ENCODE measurements at places on chromosomes 6 and 20.

DNA sequence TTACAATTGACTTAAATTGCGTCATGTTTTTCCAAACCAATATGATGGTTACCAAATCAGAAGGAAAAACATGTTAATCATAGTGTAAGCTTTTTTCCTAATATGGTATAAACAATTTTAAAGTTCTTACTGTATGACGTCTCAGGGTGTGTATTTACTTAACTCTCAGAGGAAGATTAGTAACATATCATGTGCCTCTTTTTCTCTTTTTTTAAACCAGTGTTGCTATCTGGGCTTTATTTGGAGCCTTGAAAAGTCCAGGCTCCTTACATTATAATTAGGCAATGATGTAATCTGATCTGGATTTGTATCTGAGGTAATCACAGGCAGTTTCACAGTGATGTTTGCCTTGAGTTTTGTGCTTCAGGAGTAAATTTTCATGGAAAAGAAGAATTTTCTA, 20.4 kb upstream of the RAB23 start:
- DNase-seq = no peak

DNA sequence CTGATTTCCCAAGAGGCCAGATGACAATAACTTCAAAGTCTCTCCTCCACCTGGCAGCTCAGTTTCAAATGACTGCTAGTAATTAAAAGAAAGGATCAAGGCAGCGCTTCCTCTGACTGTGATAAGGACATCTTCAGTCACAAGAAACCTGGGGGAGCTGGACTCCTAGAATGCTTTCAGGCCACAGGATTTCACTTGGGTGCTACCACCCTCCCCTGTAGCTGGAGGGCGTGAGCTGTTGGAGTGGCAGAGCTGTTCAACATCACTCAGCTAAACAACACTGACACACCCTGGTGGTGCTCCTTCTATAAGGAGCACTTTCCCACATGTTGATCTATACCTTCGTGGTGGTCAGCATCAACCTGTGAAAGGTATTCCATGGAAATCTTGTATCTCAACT, 2.2 kb upstream of the CNR1 start:
- DNase-seq = no peak

- DNase-seq = no peak
These were observed 6.6 kb upstream of the HEBP2 start for GRCh38 chr6:138397128-138398122.

DNA sequence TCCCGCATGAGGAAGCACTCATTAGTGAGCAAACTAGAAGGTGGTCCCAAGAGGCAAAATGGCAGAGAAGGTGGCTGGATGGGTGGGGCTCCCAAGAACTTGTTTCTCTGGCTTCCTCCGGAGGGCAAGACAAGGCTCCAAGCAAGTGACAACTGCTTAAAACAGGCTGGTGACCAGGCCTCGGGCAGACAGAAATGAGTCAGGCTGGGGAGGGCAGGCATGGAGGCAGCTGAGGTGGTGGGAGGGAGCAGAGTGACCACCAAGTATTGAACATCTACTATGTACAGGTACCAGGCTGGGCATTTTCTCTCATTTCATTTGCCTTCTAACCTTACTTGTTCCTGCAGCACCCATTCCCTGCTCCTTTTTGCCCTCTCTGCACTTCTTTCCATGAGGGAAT, 33.4 kb downstream of the TNXB start:
- no peak for DNase-seq

- DNase-seq = no peak
These were observed 163.2 kb upstream of the UST start for GRCh38 chr6:148583631-148584030.

GRCh38 chr20:42197599-42197998, 579.4 kb upstream of the CHD6 start:
- no peak for DNase-seq

GRCh38 chr6:15804164-15805154, 141.6 kb upstream of the DTNBP1 start:
- DNase-seq = no peak

DNA sequence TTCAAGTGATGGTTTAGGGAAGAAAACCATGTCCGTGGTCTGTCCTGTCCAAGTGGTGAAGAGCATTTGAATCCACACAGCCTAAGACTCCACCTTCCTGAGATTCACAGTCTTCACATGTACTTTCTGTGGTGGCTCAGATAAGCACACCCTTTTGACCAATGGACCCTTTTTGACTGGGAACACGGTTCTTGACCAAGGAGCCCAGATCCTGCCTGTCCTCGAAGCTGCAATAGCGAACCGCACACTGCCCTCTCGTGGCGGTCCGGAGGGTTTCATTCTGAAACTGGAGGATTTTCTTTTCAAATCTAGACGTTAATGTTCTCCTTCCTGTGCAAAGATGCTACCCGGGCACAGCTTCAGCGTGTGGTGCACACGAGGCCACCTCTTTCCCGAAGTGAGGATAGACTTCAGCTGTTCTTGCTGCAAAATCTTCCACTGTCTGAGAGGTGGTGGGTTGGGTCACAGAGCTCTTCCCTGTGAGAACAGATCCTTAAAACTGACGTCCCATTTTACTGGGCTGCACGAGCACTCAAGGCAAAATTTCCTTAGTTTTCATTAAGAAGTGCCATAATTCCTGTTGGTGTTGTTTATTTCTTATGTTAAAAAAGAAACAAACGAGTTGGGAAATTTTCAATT, 90.5 kb downstream of the SYNJ2 start:
- peak; percentile 55 for DNase-seq

- DNase-seq = no peak
These were observed 129.5 kb downstream of the NFATC2 start for GRCh38 chr20:51412951-51413481.

DNA sequence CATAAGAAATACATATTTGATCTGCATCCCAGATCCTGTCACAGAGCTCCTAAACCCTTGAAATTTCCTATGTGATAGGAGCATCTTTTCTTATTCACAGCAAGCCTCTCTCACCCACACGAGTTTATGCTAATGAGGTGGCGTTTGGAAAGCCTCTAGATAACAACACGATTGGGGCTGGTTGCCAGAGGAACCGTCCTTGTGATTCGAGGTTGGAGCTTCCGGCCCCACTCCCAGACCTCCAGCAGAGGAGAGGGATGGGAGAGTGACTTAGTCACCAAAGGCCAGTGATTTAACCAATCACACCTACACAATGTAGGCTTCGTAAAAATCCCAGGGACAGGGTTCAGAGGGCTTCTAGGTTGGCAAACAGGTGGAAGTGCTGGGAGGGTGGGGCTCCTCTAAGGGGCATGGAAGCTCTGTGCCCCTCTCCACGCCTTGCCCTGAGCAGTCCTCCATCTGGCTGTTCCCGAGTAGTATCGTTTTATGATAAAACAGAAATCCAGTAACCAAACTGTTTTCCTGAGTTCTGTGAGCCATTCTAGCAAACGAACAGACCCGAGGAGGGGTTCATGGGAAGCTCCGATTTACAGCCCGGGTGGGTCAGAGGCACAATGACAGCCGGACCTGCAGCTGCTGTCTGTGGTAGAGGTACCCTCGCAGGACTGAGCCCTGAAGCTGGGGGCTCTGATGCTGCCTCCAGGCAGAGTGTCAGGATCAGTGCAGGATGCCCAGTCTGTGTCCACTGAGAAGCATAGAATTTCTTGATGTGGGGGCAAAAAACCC, 238.1 kb upstream of the ARID1B start:
- DNase-seq = no peak

Data from stimulated activated CD4-positive, alpha-beta T cell treated with anti-CD3 and anti-CD28 coated beads, Interleukin-1b, Interleukin-23, amount 100 ng/mL, for 1 hour (primary cell).